ENCODE measurements at places on chromosomes 2 and 18.

DNA sequence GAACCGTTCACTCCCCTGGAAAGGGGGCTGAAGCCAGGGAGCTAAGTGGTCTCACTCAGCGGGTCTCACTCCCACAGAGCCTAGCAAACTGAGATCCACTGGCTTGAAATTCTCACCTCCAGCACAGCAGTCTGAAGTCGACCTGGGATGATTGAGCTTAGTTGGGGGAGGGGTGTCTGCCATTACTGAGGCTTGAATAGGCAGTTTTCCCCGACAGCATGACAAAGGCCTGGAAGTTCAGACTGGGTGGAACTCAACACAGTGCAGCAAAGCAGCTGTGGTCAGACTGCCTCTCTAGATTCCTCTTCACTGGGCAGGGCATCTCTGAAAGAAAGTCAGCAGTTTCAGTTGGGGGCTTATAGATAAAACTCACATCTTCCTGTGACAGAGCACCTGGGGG, 292.5 kb downstream of the NUP35 start:
- no peak for DNase-seq

DNA sequence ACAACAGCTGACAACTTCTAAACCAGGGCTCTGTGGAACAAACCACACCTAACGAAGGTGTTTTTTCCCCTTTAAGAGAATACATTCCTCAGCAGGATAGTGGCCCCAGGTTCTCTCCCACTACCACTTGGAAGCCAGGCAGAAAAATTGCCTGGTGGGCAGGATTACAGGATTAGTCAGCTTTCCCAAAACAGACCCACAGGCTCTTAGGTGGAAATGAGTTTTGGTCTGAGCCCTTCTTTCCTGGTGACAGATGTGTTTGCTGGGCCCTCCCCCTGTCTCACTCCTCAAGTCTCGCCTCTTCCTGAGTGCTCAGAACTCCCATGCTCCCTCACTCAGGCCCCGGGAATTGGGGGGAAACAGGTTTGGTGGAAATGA, 139.4 kb upstream of the HAAO start:
- no peak for DNase-seq

GRCh38 chr2:38765551-38765950, 12.5 kb upstream of the GEMIN6 start:
- DNase-seq, result no peak

GRCh38 chr2:60070736-60071489, 482.5 kb downstream of the BCL11A start:
- DNase-seq, result no peak

DNA sequence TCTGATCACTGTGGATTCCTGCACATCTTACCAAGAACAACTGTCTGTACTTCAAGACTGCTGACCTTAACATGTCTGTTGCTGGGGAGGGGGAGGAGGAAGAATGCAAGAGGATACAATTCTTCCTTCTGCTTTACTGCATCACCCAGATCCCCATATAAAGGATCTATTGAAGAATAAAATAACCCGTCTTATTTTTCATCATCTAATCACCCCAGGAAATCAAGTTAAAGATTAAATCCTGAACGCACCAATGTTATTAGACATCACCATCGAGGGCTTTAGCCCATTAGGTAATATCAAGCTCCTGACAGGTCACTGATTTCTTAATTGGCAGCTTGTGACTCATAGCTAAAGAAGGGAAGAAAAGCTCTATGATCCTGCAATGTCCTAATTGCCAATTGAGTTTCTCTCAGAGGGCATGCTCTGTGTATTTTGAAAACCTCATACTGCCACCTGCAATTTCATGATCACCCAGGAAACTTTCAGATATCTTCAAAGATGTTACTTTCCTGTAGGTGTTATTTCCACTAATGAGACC, 75.4 kb upstream of the KCNE4 start:
- DNase-seq, result no peak

- DNase-seq, result no peak
Measured at GRCh38 chr18:76602191-76602590, 107.1 kb upstream of the ZNF516 start.
